ENCODE measurements at places on chromosomes 5 and 9. TPM values are rescaled to one million over a fixed set of nuclear protein-coding genes. Genes with fewer than 3 reads are reported as not detected.

- peak overlapping the region; percentile 99 for H3K27ac ChIP-seq
- H3K4me1 ChIP-seq, result peaks cover 13% of the 10 kb centered on the region
- no peaks in the 10 kb centered on the region for H3K27me3 ChIP-seq
- no peak for DNase-seq
These were observed 650 bp downstream of the ELP1 start for GRCh38 chr9:108933231-108933717.

- no peak overlapping the region for H3K4me3 ChIP-seq
- peak; percentile 17 for DNase-seq
- H3K27ac ChIP-seq, result no peak overlapping the region
These were observed 267.2 kb downstream of the RAB3C start for GRCh38 chr5:58849921-58850667.

GRCh38 chr9:132002643-132003318, 76.9 kb downstream of the MED27 start:
- H3K36me3 ChIP-seq, result peaks cover 11% of the 10 kb centered on the region
- H3K27ac ChIP-seq, result peak overlapping the region; percentile 67
- 0 out of 2 replicates have a peak overlapping the region, but pooled peaks have one; percentile 13 for H3K4me3 ChIP-seq

The PIGO gene
- total RNA-seq, result 33.3 TPM

- H3K27ac ChIP-seq, result no peak overlapping the region
- peaks cover 8% of the 10 kb centered on the region for H3K4me1 ChIP-seq
- no peak for DNase-seq
These were observed 292.0 kb downstream of the FANCC start for GRCh38 chr9:95025213-95026147.

DNA sequence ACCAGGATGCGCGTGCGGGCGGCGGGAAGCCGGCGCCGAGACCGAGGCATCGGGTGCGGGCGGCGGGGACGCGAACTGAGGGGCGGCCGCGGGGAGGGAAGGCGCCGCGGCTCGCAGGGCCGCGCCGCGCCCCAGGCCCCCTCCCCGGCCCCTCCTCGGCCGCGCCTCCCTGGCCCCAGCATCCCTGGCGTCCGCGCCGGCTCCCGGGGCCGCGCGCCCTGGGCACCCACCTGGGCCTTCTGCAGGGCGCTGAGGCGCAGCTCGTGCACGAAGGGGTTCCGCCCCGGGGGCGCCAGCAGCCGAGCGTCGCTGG, 324 bp downstream of the LPCAT1 start:
- H3K4me1 ChIP-seq, result peaks cover 39% of the 10 kb centered on the region
- peaks cover 18% of the 10 kb centered on the region for H3K36me3 ChIP-seq
- peak; percentile 17 for DNase-seq
- peak overlapping the region; percentile 53 for H3K4me3 ChIP-seq
- H3K27me3 ChIP-seq, result no peaks in the 10 kb centered on the region

GRCh38 chr5:119270121-119270565, 85.7 kb upstream of the TNFAIP8 start:
- H3K4me3 ChIP-seq, result peak overlapping the region; percentile 96
- no peak overlapping the region for H3K27ac ChIP-seq
- H3K27me3 ChIP-seq, result peaks cover 23% of the 10 kb centered on the region
- no peaks in the 10 kb centered on the region for H3K36me3 ChIP-seq
- DNase-seq, result no peak
- H3K4me1 ChIP-seq, result peaks cover 48% of the 10 kb centered on the region

DNA sequence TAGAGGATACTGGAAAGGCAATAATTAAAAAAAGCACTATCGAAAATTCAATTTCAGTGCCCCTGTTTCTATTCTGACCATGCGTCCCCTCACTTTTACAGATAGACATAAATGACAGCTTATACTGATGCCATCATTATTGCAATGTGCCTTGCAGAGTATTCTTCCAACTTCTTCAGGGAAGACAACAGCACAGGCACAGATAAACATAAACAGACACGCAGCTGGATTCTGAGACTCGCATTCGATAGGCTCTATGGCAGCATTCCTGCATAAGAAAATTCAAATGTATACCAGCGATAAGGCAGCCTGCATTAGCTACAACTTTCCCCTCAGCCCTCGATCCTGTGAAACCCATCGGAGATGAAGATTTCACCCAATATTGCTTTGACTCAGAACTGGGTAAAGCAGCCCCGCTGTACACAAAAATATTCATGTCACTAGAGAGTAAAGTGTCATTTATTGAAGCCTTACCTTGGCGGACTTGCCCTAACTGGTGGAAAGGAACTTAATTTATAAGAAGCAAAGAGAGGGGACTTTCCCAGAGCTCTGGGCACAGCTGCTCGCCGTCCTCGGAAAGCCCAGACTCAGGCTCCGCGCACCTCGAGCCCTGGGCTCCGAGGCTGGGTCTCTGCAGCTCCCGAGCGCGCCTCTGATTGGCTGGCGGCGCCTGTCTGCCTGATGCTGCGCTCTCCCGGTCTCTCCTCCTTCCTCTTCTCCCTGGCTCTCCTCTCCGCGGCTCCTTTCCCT, at the start of gene CDH18:
Gene CDH18 (minus strand): TSS at position 589 of the 750 bp plus-strand sequence. CDS start 149,214 bp downstream, outside the sequence.
- peaks cover 42% of the 10 kb centered on the region for H3K27me3 ChIP-seq
- peak; percentile 74 for DNase-seq
- H3K4me1 ChIP-seq, result peaks cover 9% of the 10 kb centered on the region
- no peaks in the 10 kb centered on the region for H3K36me3 ChIP-seq

The TMEM174 gene
- not detected for total RNA-seq

GRCh38 chr5:160843240-160843639, 8.8 kb downstream of the ATP10B start:
- no peaks in the 10 kb centered on the region for H3K36me3 ChIP-seq
- H3K4me3 ChIP-seq, result no peak overlapping the region
- DNase-seq, result no peak

The NCBP1 gene
- 51.3 TPM for total RNA-seq

The SPATA31D4 gene
- not detected for total RNA-seq

- DNase-seq, result no peak
- no peak overlapping the region for H3K27ac ChIP-seq
- H3K4me1 ChIP-seq, result peaks cover 7% of the 10 kb centered on the region
- no peak overlapping the region for H3K4me3 ChIP-seq
- H3K27me3 ChIP-seq, result no peaks in the 10 kb centered on the region
These were observed 36.2 kb downstream of the NUDT12 start for GRCh38 chr5:103526164-103526915.

The FAM170A gene
- not detected for total RNA-seq

The GABRA1 gene
- total RNA-seq, result 0.48 TPM

GRCh38 chr9:34610434-34611206, 1.3 kb downstream of the RPP25L start:
- H3K4me3 ChIP-seq, result peak overlapping the region; percentile 82
- H3K27ac ChIP-seq, result no peak overlapping the region
- peaks cover 20% of the 10 kb centered on the region for H3K4me1 ChIP-seq
- no peak for DNase-seq

The CYSRT1 gene
- total RNA-seq, result 2.9 TPM

The STPG3 gene
- 0.21 TPM for total RNA-seq

GRCh38 chr9:137167277-137167746, 2.5 kb downstream of the LRRC26 start:
- H3K36me3 ChIP-seq, result no peaks in the 10 kb centered on the region
- peaks cover 6% of the 10 kb centered on the region for H3K4me1 ChIP-seq
- H3K4me3 ChIP-seq, result no peak overlapping the region
- peaks cover 75% of the 10 kb centered on the region for H3K27me3 ChIP-seq
- no peak for DNase-seq

All from WTC11 (cell line).